ENCODE measurements at places on chromosomes 6 and 20.

- no peak for DNase-seq
These were observed 252.7 kb downstream of the KHDC1L start for GRCh38 chr6:72972579-72972978.

DNA sequence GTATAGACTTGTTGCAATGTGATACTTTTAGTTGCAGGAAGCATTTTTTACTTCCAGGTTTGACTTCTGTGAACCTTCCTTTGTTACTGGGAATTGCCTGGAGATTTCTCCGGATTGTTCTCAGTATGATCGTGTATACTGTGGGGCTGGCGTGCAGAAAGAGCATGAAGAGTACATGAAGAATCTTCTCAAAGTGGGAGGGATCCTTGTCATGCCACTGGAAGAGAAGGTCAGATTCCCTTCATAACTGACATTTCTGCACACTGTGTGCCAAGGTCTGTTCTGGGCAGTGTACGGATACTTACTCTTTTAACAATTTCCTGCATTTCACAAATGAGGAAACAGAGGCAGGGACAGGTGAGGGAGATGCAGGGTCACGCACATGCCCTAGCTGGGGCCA, 9.7 kb downstream of the PCMTD2 start:
- DNase-seq, result no peak

GRCh38 chr6:150992262-150992661, 126.8 kb downstream of the MTHFD1L start:
- DNase-seq, result no peak

- DNase-seq, result no peak
These were observed 17.7 kb downstream of the SLC17A5 start for GRCh38 chr6:73636048-73636447.

DNA sequence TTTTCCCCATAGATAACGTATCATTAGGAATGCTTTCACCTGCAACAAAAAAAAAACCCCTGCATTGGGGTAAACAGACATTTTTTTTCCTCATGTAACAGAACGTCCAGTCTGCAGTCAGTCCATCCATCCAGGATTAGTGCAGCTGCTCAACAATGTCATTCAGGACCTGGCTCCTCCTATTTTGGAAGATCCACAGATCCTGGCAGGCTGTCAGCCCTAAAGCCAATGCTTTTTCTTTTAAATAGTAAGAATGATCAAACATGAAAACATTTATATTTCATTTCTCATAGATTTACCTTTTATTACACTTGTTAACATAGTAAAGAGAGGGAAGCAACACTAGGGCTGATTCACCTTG, 116.5 kb upstream of the CCDC28A start:
- DNase-seq, result no peak

GRCh38 chr6:34723203-34723602, 26.6 kb upstream of the ILRUN start:
- DNase-seq, result no peak

DNA sequence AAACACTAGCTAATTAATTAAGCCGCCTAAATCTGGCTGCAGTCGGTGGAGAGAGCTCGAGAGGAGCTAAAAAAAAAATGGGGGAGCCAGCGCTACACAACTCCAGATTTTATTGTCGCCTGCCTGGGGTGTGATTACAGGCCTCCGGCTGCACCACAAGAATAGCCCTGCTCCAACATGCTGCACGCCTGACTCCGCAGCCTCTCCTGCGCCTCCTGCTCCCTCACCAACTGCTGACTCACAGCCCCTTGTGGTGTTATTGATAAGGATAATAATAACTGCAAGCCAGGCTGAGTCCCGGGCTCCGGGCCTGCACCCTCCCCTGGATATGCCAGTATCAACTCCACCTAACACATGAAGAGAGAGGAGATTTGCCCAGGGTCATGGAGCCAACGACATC, 16.8 kb downstream of the SIRPA start:
- no peak for DNase-seq

- no peak for DNase-seq
These were observed 339.9 kb upstream of the RNF217 start for GRCh38 chr6:124622351-124622750.

- DNase-seq, result no peak
These were observed 30.2 kb upstream of the IL17A start for GRCh38 chr6:52155791-52156576.

- DNase-seq, result no peak
These were observed 22.7 kb upstream of the HIVEP1 start for GRCh38 chr6:11989386-11989785.

DNA sequence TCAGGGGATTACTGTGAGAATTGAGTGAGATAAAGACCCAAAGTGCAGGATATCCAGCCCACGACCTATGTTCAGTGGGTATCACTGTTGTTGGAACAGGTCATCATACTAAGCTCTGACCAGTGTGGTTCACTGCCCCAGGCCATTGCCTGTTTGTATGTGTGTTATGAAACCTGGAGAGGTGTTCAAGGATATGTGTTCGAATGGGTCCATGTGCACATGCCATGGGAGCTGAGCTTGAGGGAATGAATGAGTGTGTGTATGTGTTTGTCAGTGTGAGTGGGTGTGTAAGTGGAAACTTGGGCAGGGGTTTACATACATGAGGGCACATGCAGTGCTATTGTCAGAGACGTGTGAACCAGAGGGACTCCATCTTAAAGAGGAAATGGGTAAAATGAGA, 17.7 kb upstream of the AHCY start:
- DNase-seq, result no peak

DNA sequence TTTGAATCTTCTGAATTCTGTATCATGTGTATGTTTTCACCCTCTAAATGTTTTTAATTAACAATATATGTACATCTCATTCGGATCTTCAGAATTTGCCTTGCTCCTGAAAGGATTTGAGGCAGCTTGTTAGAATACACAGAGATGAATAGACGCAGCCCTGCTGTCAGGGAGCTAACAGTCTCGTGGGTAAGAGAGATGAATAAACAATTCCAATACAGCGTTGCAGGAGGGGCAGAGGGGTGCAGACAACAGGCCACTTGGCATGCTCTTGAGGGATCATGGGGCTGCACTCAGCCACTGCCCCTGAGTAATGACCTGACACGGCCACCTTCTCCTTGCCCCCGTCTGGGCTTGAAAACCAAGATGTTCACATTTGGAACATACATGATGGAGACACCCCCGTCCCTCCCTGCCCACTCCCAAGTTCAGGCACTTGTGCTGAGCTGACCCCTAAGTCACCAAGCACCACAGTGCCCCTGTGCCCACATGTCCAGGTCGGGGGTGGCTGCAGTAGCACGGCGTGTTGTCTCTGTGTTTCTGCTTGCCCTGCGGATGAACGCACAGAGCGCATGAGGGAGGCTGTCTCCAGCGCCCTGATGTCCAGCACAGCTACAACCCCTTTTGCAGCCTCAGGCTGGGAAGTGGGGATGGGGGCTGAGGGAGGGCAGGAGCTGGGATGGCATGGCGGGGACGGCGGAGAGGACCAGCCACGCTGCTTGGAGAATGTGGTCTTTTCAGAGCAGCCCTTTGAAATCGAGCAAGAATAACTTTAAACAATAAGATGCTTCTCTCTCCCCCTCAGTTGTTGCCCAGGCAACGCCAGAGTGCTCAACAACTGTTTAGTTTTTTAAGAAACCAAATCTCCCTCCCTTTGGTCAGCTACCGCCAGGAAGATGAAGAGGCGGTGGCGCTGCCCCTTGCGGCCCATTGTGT, 33.0 kb upstream of the CDH22 start:
- DNase-seq, result no peak

DNA sequence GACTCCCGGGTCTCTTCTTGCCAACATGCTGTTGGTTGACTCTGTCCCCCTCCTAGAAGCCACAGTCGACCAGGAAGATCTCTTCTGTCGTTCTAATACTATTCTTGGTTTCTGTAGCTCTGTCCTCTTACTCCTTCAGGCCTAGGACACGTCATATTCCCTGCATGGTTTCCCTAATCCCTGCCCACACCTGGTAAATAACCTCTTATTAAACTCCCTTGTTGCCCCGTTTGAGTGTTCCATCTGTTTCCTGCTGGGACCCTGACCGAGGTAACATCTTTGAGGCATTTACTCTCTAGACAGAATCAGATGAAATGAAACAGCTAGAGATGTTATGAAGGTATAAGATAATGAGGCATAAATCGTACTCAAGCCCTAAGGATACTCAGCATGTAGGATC, 68.1 kb downstream of the PLCB4 start:
- DNase-seq, result no peak

GRCh38 chr6:148535381-148535780, 192.7 kb downstream of the SASH1 start:
- no peak for DNase-seq

- DNase-seq, result no peak
These were observed 5.6 kb downstream of the CYP24A1 start for GRCh38 chr20:54167909-54168872.

GRCh38 chr6:132795461-132795860, 3.0 kb downstream of the SLC18B1 start:
- DNase-seq, result no peak

- no peak for DNase-seq
These were observed 2.3 kb downstream of the RPS18 start for GRCh38 chr6:33273924-33274902.

DNA sequence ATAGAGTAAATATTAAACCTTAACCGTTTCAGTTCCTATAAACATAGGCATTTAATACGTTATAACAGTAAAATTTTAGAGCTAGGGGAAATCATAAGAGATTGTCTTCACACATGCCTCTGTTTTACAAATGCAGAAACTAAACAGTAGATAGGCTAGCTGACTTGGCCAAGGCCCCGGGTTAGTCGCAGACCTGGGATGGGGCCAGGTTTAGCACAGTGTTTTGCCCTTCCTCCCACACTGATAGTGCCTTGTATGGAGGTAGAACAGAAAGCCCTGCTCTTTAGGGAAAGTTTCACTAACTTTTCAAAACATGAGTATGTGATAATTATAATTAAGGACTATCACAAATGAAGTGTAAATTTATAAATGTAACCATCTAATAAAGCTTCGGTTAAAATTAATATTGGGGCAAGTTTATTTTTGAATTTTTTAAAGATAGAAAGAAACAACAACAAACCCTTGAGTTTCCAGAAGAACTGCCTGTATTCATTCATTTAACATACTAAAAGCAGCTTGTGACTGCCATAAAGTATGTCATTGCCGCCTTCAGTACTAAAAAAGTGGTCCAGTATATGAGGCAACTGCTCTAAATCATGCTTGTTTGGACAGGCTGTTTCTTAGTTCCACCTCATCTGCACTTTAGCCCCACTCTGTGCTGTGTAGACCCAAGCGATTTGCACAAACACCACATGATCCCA, 62.5 kb upstream of the LOC128125822 start:
- DNase-seq, result no peak

GRCh38 chr6:22764496-22764895, 195.1 kb downstream of the HDGFL1 start:
- no peak for DNase-seq

- no peak for DNase-seq
These were observed 161.7 kb upstream of the BMP5 start for GRCh38 chr6:56036916-56037600.

DNA sequence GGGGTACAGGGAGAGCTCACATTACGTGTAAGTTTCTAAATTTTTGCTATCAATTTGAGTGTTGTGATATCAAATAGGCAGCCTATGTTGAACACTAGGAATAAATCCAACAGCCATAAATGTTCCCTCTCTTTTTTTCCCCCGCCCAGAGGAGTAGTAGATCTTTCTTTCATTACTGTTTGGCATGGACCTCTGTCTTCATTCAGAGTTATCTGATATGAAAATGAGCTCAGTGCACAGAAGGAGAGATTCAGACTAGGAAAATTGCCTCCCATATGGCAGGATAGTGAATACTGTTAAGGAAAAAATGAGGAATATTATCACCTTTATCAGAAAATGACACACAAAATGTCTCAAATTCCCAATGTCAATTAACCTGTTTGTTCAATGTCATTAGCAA, 110.0 kb upstream of the EYS start:
- DNase-seq, result no peak

GRCh38 chr6:5672581-5673011, 334.1 kb downstream of the NRN1 start:
- no peak for DNase-seq

- no peak for DNase-seq
These were observed 9.3 kb downstream of the OR2H1 start for GRCh38 chr6:29466241-29466640.

DNA sequence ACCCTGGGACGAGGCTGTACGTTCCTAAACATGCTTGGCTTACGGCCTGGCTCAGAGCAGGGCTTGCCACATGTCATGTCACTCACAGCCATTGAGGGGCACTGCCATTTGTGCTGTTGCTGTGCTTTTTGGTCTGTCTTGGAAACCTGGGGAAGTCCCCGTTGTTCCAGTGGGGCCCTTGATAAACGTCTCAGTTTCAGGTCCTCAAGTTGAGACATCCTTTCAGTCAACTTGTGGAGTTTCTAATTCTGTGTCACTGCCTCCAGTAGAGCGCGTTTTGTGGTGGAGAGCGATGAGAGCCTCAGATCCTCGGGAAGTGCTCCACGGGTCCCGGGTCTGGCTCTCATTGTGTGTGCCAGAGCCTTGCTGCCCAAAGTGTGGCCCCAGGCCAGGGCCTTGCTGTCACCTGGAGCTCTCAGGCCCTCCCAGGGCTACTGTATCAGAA, 43.0 kb upstream of the CCR6 start:
- DNase-seq, result no peak

- no peak for DNase-seq
These were observed 78.5 kb upstream of the SIRPA start for GRCh38 chr20:1816384-1817381.

- DNase-seq, result no peak
These were observed 138.0 kb downstream of the HFE start for GRCh38 chr6:26224940-26225847.
